CD4-positive, CD25-positive, alpha-beta regulatory T cell (primary cell): ENCODE measurements at places on chromosomes 1 and 21.

DNA sequence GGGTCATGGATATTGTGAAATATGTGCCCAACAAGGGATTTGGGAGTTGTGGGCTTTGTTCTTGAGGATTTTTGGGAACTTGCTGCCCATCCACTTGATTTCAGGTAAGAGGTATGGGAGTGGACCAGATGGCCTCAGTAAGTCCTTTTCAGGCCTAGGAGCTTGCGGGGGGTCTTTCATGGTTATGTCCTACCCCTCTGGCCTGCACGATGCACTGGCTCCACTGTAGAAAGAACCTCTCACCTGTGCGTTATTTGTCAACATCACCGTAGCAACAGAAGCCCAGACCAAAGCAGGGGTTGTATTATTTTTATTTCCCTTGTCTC is 8.6 kb downstream of the RIIAD1 start:
- DNase-seq, result no peak

DNA sequence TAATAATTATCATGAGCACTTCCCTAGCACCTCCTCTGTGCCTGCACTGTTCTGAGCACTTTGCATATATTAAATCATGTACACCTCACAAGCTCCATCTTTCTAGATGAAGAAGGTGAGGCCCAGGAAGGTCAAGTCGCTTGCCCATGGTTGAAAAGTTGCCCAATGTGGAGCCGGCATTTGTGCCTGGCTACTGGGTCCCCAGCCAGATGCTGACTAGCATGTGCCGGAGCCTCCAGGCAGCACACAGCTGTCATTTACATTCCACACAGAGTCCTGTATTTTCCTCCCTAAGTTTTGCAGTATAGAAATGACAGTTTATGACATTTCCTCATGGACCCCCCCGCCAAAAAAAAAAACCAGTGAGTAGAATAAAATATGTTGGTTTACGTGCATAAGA is 94.3 kb downstream of the BCAR3 start:
- DNase-seq, result no peak

DNA sequence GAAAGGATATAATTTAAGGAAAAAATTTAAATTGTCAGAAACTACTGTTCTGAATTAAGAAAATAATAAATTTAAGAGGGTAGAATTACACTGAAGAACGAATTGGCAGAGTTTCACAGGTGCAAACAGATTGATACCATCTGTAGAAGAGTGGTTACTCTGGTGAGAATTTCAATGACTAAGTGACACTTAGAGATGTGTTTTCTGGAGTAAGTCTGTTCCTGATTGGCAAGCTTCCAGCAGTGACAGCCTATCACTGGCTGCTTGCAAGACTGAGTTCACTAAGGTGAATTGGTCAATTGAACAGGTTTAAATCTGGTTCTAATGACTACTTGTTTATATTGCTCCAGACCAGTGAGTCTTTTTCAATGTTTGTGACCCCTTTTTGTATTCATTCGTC is 838.2 kb upstream of the RGS18 start:
- DNase-seq, result no peak

GRCh38 chr1:176864211-176864610 is 300.3 kb downstream of the ASTN1 start:
- no peak for DNase-seq

GRCh38 chr1:32724678-32725614 is 22.4 kb upstream of the SYNC start:
- DNase-seq, result peak; percentile 71

DNA sequence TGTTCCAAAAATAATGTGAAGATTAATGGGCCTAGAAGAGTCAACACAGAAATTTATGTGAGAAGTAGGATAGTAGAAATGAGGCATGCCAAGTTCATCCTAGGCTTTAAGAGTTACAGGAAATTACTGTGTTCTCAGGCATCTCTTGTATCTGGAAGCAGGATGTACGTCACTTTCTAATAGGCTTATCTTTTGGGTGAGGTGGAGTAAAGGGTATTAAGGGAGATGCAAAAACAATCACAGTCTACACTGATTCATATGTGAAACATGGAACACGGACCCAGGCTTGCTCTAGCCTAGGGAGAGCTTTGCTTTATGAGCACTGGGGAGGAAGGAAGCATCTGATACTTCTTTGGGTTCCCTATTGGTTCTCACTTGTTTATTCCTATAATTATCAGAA is 84.5 kb upstream of the RGS4 start:
- DNase-seq, result no peak

DNA sequence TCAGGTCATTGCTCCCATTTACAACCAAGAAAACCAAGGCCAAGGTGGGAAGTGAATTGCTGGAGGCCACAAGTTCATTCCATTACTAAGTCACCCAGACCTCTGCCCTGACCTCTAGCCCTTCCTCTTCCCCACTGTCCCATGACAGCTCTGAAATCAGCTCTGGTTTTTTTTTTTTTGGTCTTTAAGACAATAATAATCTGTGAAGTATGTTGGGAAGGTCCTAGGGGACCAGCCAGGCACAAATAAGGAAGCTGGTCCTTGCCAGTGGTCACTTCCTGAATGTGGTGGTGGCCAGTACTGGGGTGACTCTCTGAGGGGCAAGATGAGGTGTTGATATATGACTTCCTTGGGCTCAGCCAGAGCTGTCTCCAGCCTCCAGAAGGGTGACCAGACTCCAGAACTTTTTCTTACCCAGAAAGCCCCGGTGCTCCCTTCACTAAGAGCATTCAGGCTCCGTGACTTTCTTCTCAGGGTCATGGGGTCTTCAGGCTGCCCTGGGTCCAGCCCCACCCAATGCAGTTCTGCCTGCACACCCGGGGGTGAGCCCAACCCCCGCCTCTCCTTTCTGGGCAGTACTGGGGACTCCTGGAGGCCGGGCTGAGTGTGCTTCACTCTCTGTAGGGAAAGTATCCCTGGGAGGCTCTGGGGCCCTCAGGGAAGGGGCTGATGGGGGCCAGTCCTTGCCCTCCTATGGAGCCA is 159.6 kb downstream of the PTPRU start:
- DNase-seq, result no peak

DNA sequence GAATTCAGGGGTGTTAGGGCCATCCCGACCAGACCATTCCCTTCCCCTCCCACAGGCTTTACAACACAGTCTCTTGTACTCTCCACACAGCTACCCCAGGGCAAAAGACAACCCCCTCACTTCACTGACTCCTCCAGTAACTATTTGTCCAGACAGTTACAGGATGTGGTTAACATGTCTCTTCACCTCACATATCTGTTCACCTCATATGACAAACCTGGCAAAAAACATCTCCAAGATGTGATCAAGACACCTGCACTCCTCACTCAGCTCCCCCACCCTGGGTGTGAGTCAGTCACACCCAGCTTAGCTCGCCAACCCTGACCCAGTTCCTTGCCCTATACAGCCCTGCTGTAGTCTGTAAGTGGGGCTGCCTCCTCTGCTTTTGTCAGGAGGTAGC is 490.5 kb upstream of the CHRM3 start:
- DNase-seq, result no peak

- no peak for DNase-seq
Measured at GRCh38 chr1:51516649-51517158, 2.4 kb downstream of the EPS15 start.

DNA sequence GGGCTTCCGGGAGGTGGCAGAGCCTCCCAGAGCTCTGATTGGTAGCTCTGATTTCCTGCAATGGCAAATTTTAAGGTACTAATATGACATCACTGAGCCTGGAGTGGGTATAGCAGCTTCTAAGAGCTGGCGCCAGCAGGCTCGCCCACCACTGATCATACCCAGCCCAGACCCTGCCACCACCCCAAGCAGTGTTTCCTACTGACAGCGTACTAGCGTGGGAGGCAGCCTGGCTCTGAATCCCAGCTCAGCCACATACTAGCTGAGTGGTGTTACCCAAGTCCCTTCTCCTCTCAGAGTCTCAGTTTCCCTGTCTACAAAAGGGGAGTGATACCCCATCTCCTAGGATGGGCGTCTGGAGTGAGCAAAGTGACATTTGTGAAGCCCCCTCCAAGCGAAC is 13.0 kb upstream of the ALDH4A1 start:
- no peak for DNase-seq

- DNase-seq, result no peak
Measured at GRCh38 chr21:25752416-25752815, 17.6 kb downstream of the GABPA start.

DNA sequence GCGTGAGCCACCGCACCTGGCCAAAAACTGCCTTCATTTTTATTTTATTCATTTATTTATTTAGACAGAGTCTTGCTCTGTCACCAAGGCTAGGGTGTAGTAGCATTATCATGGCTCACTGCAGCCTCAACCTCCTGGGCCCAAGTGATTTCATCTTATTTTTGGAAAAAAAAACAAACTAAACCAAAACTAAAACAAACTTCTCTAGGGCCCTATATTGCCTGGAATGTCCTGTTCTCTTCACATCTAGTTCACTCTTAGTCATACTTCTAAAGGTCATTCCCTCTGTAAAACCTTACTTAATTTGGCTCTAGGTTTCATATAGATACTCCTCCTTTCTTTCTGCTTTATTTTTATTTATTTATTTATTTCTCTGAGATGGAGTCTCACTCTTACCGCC is 15.6 kb downstream of the RPS27 start:
- DNase-seq, result no peak

- no peak for DNase-seq
Measured at GRCh38 chr1:24641646-24642151, 1.4 kb upstream of the SRRM1 start.

- DNase-seq, result no peak
Measured at GRCh38 chr1:200546577-200546976, 74.0 kb downstream of the KIF14 start.

DNA sequence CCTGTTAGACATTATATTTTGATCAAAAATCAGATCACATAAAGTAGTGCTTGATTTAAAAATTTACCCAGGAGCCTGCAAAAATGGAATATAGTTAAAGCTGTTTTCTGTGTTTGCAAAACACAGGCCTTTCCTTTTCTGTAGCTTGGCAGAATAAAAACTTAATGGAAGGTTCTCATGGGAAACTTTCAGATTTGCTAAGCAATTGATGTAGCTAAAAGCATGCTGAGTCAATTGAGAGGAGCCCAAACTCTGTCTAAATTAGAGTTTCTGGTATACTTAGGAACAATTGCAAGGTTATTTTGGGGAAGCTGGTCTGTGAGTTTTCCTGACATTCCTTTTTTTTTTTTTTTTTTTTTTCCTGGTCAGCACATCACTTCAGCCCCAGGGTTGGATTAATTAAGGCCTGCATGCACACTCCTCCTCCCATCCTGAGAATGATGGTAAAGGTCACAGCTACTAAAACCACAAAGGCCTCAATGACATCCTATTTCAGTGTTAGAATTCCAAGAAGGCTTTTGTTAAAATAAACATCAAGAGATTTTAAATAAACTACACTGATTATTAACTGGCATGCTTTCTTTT is 608.7 kb downstream of the PLPP3 start:
- no peak for DNase-seq

GRCh38 chr1:228231189-228231588 is 23.3 kb downstream of the OBSCN start:
- no peak for DNase-seq

GRCh38 chr1:229596925-229597699 is 28.8 kb downstream of the TAF5L start:
- DNase-seq, result no peak

GRCh38 chr1:37540036-37540785 is 13.9 kb downstream of the SNIP1 start:
- no peak for DNase-seq
